Chondrocyte (in vitro differentiated cells): ENCODE measurements at places on chromosomes 1 and 21. TPM values are rescaled to one million over a fixed set of nuclear protein-coding genes. Genes with fewer than 3 reads are reported as not detected.
A peak's percentile ranks its signal among the peaks of the same experiment; 100 is the strongest.

DNA sequence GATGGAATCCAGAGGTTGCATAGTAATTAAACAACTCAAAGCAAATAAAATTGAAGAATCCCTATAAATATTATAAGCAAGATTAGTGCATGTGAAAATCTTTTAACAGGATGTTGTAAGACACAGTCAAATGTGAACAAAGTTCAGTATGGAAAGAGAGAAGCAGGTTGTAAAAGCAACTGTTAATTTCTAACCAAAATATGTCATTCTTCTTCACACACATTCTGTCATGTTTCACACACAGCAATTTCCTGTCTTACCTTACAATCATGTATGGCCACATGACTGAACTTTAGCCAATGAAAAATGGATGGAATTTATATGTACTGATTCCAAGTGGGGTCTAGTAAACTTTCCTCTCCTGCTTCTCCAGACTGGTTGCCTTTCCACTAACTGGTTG is 527.7 kb upstream of the TMPRSS15 start:
- DNase-seq: no peak

- DNase-seq: no peak
Observed at GRCh38 chr21:33029975-33030461, 4.3 kb downstream of the OLIG2 start.

DNA sequence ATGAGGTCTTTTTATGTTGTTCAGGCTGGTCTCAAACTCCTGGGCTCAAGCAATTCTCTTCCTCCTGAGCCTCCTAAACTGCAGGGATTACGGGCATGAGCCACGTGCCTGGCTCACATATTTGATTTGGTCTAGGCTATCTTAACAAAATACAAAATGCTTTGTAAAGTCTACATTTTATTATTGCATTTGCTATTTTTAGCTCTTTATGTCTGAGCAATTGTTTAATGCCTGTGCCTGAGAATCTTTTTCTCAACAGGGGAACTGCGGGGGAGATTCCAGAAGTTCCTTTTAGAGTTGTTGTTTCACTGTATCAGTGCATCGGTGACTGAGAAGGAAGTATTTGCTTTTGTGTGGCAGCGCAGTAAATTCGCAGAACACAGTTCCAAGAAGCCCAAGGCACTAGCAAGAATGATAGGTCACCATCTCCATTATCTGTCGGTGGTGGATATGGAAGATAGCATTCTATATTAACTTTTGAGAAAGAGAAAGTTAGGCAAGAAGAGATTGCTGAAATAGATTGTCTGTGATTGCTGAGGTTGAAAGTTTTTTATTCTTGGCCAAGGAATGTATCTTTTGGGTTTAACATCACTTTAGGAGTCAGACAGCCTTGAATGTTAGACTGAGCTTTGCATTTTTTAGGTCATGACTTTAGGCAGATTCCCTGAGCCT is 167.3 kb downstream of the PDE4B start:
- no peak for DNase-seq

- DNase-seq: no peak
Observed at GRCh38 chr1:192905049-192905448, 96.2 kb downstream of the RGS2 start.

- no peak for DNase-seq
Observed at GRCh38 chr1:32063261-32063681, 9.5 kb upstream of the TMEM39B start.

DNA sequence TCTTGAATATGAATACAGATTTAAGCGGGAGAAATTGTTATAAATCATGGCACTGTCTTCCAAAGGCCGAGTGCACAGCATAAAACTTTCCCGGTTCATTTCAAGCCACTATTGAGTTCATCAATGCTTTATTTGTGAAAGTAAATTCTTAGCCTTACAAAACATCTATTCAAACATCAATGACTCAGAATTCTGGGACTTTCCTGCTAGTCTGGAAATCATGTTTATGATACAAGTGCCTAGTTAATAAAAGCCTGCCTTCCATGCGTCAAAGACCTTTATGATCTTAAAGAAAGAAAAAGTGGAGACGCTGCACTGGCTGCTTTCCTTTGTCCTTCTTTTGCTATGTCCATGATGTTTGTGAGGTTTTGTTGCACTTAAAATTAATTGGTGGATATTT is 137.7 kb downstream of the SETD4 start:
- DNase-seq: no peak

DNA sequence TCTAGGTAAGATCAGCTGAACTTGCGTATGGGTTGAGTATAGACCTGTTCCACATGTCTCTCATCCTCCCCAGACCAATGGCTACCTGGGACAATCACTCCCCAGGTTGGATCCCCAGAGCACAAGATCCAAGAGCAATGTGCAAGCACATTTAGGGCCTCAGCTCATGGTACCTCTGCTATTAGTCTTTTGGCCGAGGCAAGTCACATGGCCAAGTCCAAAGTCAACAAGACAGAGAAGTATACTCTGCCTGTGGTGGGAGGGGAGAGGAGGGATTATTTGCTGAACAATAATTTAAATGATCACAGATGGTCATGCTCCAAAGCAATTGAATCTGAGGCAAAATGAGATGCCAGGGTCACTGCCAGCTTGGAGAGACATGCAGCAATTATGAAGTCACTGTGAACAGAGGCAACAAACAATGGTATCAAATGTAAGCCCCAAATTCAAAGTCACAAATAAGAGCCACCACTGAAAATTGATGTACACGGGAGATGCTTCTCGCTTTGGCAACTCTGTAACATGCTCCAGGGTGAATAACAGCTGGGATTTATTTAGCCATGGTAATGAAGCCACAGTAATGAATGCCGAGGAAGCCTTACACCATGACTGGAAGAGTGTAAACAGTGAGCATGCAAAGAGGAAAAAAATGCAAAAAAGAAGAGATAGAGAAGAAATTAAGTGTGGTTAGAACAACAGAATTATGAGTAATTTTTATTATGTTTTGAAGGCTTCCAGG is 149.1 kb downstream of the ZNF281 start:
- DNase-seq: no peak

DNA sequence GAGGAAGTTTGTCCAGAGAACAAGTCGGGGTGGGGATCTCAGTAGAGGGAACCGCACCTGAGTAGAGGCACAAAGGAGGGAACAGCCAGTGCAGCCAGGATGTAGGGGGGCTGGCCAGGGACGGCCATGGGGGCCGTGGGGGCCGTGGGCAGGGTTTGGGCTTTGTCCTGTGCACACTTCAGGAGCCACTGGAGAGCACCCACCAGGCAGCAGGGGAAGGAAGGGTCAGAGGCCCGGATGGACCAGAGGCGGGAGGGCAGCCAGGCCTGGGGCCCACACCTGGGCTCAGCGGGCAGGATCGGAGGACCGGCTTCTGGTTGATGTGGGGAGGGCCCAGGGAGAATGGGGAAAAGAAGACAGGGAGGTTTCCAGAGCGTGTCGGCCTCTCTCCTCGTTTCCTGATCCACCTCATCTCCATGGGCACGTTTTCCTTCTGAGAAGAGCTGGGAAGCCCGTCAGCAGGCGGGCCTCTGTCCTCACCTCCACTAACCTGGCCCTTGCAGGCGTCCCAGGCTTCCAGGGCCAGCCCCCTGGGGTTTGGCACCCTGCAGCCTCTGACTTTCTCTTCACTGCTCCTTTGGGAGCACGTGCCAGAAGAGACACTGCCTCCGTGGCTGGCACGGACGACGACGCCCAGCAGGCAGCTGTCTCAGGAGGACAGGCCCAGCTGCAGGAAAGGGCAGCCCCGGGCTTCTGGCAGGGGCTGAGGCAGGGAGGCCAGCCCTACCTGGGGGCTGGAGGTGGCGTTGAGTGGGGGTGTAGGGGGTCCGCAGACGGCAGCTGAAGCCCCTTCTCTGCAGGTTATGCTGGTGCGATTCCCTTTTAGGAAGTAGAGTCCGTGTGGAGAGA is 16.8 kb upstream of the PDXK start:
- DNase-seq: no peak

- no peak for DNase-seq
Observed at GRCh38 chr1:31102501-31102950, 37.0 kb upstream of the PUM1 start.

DNA sequence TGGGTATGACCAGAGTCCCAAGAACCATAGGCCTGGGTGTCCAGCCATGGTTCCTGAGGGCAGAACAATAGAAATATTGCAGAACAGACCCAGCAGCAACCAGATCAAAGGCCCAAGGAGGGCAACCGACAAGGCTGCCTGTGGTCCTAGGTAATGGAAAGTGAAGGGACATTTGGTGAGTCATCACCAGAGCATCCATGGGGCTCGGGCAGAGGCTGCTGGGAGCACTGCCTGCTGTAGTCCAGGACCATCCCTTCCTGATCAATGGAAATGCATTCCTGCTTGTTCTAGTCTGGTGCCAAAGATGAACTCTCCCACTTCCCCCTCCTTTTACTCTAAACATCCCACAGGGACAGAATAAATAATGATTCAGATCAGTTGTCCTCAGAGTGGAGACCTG is 172.8 kb upstream of the CACNA1E start:
- DNase-seq: no peak

- no peak for DNase-seq
Observed at GRCh38 chr21:40052276-40052675, 185.0 kb downstream of the PCP4 start.

- no peak for DNase-seq
Observed at GRCh38 chr1:204846546-204846945, 24.1 kb upstream of the NFASC start.

- no peak for DNase-seq
Observed at GRCh38 chr1:67532452-67533216, 102.4 kb upstream of the SERBP1 start.

DNA sequence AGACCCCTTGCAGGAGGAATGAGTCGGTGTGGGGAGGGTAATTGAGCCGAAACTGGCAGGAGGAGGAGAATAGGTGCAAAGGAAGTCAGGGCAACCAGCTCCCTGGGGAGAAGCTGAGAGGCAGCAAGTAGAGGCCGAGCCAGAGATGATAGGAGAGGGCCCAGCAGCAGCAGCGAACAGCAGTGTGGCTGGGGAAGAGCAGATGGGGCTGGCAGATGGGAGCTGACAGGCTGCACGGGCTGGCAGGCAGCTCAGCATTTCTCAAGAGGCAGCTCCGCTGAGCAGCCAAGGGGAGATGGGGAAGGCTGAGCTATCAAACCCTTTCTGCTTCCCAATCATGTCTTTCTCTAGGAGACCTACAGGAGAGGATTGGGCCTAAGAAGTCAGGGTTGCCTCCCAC is 158.2 kb downstream of the TRIM33 start:
- no peak for DNase-seq

- DNase-seq: no peak
Observed at GRCh38 chr1:93033029-93033428, 46.1 kb upstream of the MTF2 start.

- DNase-seq: no peak
Observed at GRCh38 chr1:30159015-30159414, 564.4 kb downstream of the MATN1 start.

DNA sequence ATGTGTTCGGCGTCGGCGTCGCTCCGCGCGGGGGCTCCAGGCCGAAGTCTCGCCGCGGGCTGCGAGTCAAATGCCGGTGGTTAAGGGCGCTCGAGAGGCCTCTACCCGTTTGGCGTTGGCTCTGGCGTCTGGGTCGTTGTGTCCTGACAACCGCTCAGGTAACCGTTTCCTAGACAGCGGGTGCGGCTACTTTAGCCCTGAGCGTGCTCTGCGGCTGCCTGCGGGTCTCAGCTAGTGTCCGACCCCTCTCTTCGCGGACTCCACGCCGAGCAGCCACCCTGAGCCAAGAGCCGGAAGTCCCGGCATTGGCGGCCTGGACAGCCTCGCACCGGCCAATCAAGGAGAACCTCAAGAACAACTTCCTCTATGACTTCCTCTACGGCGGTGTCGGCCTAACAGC is 173.4 kb downstream of the SETD4 start:
- DNase-seq: peak; percentile 87

DNA sequence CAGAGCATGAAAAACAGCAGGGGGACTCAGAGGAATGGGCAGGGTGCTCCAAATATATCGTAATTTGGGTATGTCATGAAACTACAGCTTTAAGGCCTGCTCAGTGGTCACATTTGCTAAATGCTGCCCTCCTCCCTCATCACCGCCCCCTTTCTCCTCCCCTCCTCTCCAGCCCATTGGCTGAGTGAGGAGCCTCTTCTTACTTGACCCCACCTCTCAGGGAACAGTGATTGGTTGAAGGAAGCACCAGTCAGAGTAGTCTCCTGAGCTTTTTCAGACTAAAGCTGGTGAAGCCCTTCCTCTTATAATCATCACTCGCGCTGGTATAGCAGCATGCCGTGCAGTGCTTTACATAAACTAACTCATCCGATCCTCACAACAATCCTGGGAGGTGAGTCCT is 10.0 kb upstream of the TTC39A start:
- DNase-seq: no peak

GRCh38 chr1:19828546-19828945 is 13.5 kb upstream of the RNF186 start:
- DNase-seq: no peak

DNA sequence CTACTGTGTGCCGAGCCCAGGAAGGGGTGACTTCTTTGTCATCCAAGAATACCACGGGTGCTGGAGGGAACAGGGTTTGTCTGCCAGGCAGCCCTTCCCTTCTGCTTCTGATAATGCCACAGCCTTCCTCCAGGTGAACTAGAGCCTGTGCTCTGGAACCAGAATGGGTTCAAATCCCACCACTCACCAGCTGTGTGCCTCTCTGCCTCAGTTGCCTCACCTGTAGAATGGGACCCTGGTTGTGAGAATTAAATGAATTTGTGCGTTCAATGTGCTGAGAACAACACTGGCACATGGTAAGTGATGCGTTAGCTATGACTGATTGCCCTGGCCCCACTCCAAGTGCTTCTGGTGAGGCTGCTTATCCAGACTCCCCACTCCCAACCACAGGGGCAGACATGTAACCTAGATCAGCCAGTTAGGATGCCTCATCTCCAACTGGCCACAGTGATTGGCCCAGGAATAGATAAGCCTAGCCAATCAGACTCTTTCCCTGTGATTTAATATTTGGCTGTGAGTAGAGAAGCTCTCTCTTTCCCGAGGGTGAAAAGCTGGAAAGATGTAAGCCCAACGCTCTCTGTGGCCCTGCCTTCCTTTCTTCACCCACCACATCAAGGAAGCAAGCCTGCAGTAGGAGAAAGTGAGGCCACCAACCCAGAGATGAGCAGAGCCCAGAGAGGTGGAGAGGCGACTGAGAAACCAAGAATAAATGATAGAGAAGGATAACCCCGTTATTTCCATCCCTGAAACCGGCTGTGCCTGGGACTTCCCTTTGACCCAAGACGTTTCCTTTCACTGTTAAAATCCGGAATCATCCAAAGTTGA is 20.8 kb upstream of the LAPTM5 start:
- DNase-seq: no peak

IKBKE gene
- 7.7 to 10.5 TPM (median 8.5 TPM) in 3 replicates for total RNA-seq

GPR37L1 gene
- not detected in 3 replicates for total RNA-seq

NPPA gene
- total RNA-seq: not detected in 3 replicates

ZNF593OS gene
- total RNA-seq: not detected in 3 replicates

TNFRSF14 gene
- 0.95 to 2.5 TPM (median 1.1 TPM) in 3 replicates for total RNA-seq

TCHH gene
- total RNA-seq: not detected in 3 replicates

LPAR3 gene
- not detected in 3 replicates for total RNA-seq

LCK gene
- total RNA-seq: not detected in 3 replicates

P3R3URF gene
- total RNA-seq: not detected in 3 replicates

HSPA6 gene
- total RNA-seq: 0.75 to 1.0 TPM in 2 of 3 replicates, not detected in the other

KIAA1614 gene
- total RNA-seq: 5.3 to 8.4 TPM (median 8.2 TPM) in 3 replicates

SH3BGR gene
- total RNA-seq: 2.4 to 3.3 TPM (median 2.8 TPM) in 3 replicates

DIO1 gene
- not detected in 3 replicates for total RNA-seq

C4BPB gene
- not detected in 3 replicates for total RNA-seq

SLC45A3 gene
- 1.6 to 2.9 TPM (median 2.9 TPM) in 3 replicates for total RNA-seq

GBP7 gene
- not detected in 3 replicates for total RNA-seq
